ENCODE measurements at places on chromosomes 5 and 9.

DNA sequence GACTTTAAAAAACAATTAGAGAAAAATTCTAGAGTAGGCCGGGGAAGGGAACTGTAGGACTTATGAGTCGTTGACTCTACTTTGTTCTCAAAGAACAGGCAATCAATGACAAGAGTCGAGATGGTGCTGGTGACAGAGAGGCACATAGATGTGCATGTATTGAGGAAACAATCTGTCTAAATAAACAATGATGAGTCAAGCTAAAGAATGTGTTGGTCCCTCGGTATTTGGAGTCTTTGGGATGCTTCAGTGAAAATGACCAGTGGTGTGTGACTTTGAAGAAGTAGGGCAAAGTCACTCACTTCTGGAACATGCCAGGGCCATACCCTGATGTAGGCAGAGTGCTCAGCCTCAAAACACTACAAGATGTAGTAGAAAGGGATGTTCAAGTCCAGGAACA is 288.1 kb upstream of the PANK3 start:
- DNase-seq: no peak

- no peak for DNase-seq
Measured at GRCh38 chr5:129101794-129102193, 7.2 kb downstream of the ISOC1 start.

DNA sequence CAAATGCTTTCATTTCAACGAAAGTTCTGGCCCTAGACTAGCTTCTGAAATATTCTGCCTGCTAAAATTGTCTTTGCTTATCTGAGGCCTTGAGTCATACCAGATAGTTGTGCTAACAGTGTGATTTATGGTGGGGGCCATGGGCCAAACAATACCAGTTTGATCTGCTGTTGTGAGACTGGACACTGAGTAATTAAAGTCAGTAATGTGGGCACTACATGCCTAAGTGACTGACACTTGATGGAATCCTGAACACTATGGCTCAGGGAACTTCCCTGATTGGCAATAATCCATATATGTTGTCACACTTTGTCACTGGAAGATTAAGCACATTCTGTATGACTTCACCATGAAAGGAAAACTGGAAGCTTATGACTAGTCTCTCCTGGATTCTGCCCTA is 127.6 kb upstream of the CYLC2 start:
- no peak for DNase-seq

GRCh38 chr9:4630836-4631235 is 31.3 kb upstream of the PLPP6 start:
- DNase-seq: no peak

DNA sequence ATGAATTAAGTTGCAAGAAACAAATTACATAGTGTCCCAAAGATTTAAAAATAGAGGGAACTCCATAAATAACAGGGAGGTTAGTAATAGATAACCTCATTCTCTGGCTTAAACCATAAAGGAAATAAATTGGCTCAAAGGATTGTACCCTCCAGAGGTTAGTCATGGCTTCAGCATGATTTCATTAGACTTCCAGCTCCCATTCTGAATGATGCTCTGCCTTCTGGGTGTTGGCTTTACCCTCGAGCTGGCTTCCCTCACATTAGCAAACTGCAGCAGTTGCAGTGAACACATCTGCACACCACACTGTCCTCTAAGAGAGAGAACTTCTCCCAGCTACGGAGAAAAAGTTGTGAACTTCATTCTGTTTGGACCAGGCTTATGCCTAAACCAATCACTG is 70.4 kb downstream of the RGS7BP start:
- no peak for DNase-seq

DNA sequence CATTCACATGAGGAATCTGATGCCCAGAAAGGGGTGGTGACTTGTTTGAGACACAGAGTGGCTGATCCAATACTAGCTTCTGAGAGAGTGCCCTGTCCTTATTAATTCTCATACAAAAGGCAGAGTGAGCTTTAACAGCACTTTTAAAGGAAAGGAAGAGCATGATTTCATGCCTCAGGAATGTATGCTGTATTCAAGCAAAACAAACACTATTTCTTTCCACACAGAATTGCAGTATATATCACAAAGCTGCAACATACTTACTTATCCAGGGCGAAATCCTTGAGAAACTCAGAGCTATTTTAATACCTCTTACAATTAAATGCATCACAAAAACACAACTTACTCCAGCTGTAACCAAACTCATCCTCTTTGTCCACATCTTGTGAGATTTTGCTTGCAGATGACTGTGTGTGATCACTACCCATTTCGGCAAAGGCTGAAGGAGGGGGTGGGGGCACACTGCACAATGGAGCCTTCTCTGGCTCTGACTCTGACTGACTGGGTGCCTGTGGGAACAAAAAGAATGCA is 139.8 kb downstream of the MPDZ start:
- peak; percentile 85 for DNase-seq

DNA sequence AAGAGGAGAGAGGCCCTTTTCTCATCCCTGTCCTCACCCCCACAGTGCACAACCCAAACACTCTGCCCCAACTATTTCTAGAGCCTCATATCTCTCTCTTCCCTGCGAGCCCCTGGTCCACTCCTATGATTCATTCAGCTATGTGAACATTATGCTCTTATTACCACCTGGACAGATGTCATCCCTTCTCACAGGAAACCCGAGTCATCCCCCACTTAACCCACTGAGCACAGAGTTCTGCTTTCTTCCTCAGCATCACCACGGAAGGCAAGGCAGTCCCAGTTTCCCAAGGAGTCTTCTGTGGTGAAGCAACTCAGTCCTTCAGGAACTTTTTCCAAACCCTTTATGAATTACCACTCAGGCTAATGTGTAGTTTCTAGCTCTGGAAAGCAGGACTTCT is 1.3 kb downstream of the DNAI1 start:
- no peak for DNase-seq

- no peak for DNase-seq
Measured at GRCh38 chr5:175021321-175021720, 296.9 kb downstream of the MSX2 start.

DNA sequence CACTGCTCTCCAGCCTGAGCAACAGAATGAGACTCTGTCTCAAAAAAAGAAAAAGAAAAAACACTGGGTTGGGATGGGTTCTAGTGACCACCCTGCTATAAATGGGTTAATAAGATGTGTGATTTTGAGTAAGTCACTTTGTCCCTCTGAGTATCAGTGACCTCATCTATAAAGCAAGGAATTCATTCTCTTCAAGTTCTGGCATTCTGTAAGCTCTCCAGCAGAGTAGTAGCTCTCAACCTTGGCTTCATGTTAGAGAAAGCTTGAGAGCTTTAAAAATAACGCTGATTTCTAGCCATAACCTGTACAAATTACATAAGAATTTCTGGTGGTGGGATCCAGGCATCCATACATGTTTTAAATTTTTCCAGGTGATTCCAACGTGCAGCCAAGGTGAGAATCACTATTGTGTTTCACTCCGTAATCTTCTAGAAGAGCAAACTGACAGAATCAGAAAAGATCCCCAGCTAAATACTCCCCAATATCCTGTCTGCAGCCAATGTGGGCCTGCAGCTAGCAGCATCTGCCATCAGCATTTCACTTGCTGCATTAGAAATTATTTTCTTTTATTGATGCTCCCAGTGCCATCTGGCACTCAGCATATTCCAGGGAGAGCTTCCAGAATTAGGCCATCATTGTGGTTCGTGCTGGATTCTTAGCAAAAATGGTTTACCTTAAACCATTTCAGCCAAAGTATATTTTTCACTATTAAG is 109.4 kb downstream of the FEM1C start:
- DNase-seq: no peak

- no peak for DNase-seq
Measured at GRCh38 chr5:156401804-156402203, 74.8 kb downstream of the SGCD start.

DNA sequence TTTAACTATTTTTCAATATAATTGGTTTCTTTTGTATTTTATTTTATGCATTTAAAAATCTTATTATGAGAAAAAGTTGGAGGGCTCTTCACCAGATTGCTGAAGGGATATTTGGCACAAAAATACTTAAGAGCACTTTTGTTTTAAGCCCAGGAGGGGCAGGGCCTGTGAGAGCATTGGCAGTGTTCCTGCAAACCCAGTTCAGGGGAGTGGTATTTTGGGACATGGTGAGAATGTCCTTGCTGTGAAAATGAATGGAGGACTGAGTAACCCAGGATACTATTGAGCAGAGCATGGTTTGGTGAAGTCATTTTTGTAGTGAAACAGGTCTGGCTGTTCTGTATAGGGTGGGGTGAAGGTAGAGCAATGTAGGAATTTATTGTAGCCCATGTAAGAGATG is 121.4 kb downstream of the KCTD16 start:
- DNase-seq: peak; percentile 7

DNA sequence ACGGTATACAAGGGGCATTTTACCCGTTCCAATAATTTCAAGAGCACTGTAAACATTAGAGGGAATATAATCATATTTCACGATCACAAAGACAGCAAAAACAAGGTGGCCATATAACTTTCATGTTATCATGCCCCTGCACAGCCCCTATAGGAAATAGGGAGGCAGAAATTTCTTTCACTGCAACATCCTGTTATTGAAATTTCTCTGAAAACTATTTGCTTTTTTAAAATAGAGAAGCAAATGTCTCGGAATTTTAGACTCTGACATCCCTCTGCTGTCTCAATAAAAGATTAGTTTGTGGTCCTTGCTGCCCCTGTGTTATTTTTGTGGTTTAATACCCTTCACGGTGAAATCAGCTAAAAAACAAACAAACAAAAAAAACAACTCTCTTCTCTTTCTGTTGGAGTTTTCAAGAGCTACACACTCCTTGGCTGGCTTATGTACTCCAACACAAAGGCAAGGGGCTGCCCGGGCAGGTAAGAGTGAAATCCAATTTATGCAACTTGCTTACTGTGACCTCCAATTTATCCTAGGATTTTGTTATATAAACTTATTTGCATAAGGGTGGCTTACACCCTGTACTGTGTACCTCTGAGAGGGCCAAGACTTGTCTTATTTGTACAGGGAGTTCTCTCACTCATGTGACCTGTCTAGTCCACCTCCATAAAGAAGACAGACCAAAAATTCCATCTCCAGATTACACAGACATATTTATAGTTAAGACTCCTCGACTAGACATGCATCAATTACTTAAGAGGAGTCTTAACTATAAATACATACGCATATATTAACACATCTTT is 223.6 kb downstream of the MLLT3 start:
- no peak for DNase-seq

GRCh38 chr9:135664266-135664665 is 1.2 kb downstream of the LCN9 start:
- no peak for DNase-seq

DNA sequence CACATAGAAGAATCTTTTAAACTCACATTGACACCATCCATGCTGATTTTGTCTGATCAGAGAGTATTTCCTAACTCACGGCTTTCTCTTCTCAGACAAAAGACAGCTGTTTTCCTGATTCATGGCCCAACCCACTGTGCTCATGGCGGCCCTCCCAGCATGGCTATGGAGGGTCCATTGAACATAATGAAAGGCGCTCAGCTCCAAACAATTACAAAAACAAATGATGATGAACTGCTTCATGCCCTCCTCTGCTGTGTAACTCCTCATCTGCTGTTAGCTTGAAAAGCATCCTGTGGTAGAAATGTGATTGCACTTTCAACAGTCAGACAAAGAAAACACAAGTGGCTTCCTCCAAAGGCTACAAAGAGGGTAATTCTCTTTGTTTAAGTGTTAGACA is 673.8 kb downstream of the PRELID2 start:
- no peak for DNase-seq

DNA sequence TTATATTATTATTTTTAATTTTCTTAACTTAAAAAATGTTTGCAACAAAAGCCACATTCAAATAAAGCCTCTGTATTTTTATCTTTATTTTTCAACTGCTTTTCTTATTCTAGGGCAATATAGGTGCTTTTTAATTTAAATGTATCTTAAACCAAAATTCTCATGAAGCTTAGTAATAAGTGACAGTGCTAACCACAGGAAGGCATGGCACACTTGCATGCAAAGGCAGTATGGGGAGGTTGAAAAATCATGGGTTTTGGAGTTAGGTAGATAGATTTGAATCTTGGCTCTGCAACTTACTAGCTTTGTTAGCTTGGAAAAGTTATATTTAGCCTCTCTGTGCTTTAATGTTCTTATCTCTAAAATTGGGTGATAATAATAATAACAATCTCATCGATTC is 458.0 kb downstream of the DMAC1 start:
- no peak for DNase-seq

DNA sequence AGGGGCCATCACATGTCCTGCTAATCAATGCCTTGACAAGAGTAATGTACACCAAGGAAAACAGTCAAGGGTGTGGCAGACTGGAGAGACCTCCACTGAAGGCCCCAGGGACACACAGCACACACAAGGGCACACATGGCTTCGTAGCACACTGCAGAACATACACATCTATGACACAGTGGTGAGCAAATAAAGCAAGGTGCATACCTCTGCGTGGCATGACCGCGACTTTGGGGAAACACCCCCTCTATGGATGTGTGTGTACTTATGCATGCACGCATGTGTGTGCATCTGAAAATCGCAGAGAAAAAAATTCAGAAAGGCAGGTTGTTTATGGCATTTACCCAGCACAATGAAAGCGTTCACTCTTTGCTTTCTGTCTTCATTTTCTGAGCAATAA is 20.5 kb downstream of the SEMA4D start:
- no peak for DNase-seq

GRCh38 chr9:81182431-81182830 is 506.9 kb downstream of the TLE1 start:
- DNase-seq: no peak

- DNase-seq: no peak
Measured at GRCh38 chr9:6723881-6724420, 33.8 kb upstream of the KDM4C start.

- DNase-seq: no peak
Measured at GRCh38 chr9:134171316-134172197, 7.2 kb upstream of the RNU6ATAC start.

GRCh38 chr9:104280178-104280560 is 186.1 kb downstream of the SMC2 start:
- DNase-seq: no peak

DNA sequence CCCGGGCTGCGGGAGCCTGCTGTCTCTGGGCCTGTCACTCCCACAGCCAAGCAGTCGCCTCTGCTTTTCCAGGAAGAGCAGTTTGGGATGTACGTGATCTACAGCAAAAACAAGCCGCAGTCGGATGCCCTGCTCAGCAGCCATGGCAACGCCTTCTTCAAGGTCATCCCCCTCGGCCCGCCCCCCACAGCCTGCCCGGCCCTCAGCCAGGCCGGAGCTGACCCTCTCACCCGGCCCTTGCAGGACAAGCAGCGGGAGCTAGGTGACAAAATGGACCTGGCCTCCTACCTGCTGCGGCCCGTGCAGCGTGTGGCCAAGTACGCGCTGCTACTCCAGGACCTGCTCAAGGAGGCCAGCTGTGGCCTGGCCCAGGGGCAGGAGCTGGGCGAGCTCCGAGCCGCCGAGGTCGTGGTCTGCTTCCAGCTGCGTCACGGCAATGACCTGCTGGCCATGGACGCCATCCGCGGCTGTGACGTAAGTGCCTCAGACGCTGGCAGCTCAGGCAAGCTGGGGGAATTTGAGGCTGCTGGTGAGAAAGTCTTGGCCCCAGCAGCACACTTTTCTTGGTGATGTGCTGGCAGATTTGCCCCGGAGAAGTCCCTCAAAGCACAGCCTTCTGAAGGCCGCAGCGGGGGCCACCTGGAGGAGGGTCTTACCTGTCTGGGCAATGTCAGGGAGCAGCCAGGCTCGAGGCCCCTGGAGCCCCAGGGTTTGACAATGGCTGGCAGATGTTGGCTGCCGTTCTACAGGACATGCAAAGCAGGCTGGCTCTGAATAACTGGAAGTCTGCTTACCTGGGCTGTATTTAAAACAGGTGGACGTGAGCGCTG is 20.1 kb upstream of the LRRC14B start:
- no peak for DNase-seq

Measured in globus pallidus (tissue), 1 donor.